ENCODE measurements at places on chromosomes 4 and X.

DNA sequence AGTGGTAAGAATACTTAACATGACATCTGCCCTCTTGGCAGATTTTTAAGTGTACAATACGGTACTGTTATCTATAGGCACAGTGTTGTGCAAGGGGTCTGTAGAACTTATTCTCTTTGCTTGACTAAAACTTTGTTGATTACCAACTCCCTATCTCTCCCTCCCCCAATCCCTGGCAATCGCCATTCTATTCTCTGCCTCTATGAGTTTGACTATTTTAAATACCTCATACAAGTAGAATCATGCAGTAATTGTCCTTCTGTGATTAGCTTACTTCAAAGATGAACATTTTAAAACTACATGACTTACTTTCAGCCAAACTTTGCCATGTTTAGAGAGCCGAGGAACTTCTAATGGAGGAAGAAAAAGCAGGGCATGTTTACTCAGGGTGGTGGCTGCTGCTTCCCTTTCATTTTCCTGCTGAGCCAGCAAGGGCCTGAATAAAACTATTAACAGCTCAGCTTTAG lies 62.4 kb downstream of the APOO start:
- peak; percentile 44 for DNase-seq

DNA sequence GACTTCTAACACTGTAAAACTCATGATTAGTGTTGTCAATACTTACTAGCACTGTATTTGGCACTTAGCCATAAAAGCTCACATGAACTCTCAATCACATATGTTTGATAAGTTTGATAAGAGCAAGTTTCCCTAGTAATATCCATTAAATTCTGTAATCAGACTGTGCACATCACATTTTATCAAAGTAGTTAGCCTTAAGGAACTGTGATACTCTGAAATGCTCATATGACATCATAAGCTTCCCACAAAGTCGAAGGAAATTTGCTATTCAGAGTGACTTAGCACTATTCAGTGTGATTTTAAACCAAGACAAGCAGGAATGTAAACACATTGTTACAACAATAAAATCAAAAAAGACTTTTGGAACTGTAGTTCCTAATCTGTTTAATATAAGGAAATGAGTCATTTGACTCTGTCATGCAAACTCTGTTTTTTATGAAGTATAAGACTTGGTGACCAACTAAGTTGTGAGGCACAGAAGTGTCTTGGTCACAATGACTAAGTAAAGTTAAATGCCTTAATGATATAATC lies 6.7 kb downstream of the SLC7A11 start:
- peak; percentile 81 for DNase-seq

DNA sequence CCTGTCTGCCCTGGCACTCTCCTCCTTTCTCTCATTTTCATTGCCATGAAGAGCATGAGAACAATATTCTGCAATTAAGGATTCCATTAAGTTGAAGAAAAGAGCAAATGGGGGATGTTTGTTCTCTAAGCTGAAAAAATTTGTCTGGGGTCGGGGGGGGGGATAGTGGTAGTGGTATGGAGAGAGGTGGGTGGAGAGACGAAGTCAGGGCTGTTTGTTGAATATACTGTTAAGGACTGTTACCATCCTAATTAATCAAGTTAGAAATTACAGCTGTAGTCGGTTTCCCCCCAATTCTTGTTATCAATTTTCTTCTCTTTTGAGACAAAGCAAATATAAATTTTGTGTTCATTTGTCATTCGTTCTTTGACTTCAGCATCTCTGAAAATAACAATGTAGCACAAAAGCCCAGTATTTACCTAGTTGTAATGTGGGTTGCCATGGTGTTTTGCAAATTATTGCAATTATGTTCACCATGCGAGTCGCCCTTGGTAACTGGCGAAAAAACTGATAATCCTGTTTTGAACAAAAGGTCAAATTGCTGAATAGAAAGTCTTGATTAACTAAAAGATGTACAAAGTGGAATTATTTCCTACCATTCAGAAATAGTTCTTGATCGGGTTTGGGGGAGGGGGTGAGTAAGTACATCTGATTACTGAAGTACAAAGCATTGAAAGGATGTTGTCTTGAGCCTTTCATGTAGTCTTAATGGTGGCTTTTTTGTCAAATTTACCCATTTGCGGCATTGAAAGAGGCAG lies 139.1 kb downstream of the ARX start:
- DNase-seq, result no peak

- no peak for DNase-seq
These were observed 261.7 kb upstream of the GATB start for GRCh38 chr4:152022543-152022942.

DNA sequence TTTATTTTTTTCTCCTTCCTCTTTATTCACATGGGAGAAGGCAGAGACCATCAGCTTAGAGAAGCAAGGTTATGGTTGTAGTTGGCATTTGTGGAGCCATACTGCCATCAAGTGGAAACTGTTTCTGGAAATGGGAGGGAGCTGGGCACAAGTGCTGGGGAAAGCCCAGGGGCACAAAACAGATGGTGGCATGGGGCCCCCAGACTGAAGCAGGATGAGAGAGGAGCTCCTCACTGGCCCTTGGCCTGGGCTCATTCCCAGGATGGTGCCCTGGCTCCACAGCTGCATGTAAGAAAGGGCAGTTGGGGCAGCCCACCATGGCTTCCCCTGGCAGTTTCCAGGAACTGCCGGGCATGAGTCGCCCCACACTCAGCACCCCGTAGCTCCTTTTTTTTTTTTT lies 59.2 kb downstream of the NBDY start:
- peak; percentile 9 for DNase-seq

- DNase-seq, result no peak
These were observed 9.8 kb upstream of the CCNG2 start for GRCh38 chr4:77147079-77147782.

DNA sequence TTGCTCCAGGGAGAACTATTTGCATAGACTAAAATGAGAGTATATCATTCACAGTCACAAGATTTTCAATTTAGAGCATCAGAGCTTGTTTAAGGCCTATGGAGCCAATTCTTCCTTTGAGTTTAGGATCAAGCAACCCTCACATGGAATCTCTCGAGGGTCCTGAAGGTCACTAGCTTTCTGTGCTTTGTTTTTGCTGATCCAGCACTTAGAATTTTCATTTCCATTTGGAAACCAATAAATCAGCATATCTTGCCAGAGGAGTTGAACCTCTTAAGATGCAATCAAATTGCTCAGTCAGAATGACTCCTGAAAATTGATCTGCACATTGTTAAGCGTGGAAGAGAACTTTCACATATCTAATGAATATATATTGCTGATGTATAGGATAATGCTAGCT lies 1039.6 kb downstream of the PDHA2 start:
- DNase-seq, result no peak

Data from suppressor macrophage treated with lipopolysaccharide for 4 hours (primary cell).